Caki2 (cell line): ENCODE measurements at places on chromosomes 13 and 19.
A peak's percentile ranks its signal among the peaks of the same experiment; 100 is the strongest.

DNA sequence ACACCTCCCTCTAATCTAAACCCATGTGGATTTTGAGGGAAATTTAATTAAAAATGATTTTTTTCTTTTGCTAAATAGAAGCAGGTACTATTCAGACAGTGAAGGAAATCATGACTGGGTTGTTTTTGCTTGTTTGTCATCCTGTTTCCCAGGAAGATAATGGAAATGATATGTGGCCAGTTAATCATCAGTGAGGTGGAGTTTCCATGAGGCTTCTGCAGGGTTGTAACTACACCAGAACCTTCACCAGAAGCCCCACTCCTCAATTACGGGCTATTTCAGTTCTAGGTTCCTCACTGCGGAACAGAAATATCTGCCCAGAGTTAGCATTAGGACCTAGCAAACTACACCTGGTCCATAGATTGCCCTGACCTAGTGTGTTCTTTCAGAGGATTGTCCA, 394.0 kb downstream of the DLEU7 start:
- peak; percentile 16 for DNase-seq

GRCh38 chr19:34430738-34431625, 2.8 kb downstream of the UBA2 start:
- DNase-seq: peak; percentile 37

DNA sequence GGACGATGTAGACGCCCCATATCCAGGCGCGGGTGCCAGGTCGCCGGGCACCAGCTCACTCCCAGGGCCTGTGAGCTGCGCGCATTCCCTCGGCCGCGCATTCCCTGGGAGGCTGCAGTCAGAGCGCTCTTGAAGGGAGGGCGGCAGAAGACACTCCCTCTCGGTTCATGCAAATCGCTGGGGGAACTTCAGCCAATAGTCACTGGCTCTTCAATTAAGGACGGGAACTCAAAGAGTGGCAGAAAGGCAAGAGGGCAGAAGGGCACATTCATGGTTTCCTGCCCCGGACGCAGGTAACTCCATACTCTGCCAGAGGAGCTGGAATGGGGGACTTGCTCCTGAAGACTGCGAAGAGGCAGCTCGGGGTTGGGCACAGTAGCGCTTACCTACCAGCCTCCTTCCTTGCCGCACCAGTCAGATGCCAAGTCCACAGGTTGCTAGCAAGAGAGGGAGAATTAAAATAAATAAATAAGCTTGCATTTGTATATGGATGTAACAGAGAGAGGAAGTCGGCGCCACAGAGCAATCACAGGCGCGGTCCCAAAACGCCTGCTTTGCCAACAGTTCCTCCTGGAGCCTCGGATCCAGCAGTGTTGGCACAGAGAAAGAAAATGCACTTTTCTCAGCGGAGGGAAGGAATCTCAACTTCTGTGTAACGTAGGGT, 459 bp downstream of the PCDH20 start:
- peak; percentile 83 for DNase-seq

DNA sequence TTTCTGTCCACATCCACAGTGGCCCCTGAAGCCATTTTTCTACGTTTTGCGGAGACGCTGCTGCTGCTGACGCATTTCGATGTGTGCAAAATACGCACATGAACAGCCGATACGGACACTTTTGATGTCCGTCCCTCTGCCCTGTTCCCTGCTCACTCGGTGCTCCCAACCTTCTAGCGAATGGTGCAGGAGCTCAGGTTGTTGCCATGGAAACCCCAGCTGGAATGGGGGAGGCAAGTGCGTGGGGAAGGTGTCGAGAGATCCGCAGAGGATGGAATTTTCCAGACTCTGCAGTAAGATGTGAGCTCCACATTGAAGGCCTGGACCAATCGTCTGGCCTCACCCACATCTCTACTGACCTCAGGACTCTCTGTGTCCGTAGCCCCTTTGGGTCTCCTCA, 109.2 kb upstream of the USP29 start:
- no peak for DNase-seq

DNA sequence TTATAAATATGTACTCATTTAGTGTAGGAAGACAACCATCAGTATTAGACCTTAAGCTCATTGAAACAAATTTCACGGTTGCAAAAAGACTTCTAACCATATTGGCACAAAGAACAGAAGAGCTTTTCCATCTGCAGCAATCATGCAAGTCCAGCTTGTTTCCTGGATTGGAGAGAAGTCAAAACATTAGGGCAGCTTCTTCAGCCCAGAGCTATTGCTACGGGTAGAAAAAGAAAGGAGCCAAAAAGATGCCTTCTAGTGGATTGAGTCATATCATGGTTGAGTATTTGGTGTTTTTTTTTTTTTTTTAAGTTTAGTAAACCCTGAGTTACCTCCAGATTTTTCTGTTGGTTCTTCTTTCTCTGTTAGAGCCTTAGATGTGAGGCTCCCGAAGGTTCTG, 99.8 kb downstream of the WDFY2 start:
- no peak for DNase-seq

DNA sequence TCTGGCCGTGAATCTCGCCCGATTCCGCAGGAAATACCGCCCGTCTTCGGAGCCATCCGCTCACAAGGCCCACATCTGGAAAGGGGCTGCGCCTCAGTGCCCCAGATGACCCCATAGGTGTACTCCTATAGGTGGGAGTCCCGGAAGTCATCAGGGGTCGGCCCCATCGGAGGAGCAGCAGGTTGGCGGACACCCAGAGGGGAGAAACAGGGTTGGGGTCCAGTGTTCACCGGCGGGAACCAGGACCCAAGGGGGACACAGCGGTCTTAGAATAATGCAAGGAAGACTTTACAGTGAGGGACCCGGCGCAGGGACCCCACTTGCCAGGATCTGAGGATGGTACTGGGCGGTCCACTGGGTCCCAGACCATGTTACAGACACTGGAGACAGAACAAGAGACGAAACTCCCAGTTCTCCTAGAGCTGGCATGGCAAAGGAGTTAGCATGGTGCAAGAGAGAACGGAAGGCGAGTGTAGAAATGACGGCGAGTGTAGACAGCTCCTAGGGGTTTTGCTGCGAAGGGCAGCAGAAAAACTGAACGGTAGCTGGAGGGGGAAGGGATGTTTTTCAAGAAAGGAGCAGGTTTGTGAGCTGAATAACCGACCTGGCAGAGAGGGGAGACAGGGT, 4.2 kb upstream of the RGL3 start:
- no peak for DNase-seq

DNA sequence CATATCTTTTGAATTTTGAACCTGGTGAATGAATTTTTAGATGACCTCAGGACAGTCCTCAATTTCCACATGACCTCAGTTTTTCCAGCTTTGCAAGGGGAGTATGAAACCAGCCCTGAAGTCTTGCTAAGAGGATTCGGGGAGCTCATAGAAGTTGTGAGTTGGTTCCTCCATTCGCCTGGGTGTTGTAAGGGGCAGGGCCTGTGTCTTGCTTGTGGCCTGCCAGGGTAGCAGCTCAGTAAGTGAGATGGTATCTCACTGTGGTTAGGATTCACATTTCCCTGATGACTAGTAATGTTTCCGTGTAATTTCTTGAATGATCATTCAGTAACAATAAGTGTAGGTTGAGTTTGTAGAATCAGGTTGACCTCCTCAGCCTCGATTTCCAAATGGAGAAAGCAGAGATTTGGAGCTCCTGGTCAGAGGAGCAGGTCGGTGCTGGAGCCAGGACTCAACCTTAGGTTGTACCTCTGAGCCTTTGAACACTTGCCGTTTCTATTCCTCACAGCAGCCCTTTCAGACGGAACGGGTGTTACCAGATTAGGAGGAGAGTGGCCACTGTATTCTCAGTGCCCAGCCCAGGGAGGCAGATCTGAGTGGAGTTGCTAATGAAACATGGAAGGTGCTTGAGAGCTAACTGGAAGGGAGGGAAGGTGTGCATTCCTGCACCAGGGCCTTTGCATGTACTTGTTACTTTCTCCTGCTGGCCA, 14.6 kb downstream of the NACC1 start:
- no peak for DNase-seq

- DNase-seq: peak; percentile 60
Observed at GRCh38 chr19:18160971-18161635, 8.1 kb downstream of the PIK3R2 start.

- DNase-seq: no peak
Observed at GRCh38 chr13:101783554-101783953, 331.1 kb downstream of the ITGBL1 start.

DNA sequence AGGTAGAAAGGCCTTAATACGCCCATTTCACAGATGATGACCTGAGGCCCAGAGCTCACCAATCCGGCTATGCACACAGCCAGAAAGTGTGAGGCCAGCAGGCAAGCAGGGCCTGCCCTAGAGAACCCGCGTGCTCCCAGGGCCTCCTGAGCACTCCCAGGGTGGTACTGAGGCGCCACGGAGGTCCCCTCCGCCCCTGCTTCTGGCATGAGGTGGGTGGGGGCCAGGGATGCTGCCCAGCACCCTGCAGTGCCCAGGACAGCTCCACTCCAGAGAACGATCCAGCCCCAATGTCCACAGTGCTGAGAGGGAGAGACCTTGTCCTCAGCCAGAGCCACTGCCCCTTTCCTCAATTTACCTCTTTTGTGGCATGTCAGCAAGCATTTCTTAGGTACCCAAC, 13.9 kb downstream of the SGTA start:
- no peak for DNase-seq

DNA sequence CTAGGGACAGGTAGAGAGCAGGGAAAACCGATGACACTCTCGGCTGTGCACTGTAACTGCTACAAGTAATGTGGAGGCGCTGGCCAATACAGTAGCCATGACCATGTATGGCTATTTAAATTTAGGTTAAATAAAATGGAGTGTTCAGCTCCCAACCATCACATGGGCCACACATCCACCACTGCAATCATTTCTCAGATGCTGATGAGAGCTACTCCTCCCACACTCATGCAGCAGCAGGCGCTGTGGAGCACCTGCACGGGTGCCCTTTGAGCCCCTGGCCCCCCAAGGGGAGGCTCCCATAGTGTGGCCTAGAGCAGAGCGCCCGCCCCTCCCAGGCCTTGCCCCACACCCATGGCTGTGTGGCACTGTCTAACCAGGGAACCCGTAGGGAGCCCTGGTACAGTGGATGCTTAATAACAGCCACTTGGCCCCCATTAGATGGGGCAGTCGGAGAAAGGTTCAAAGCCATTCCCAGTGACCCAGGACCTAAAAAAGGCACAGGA, 6.0 kb downstream of the ACP4 start:
- no peak for DNase-seq

DNA sequence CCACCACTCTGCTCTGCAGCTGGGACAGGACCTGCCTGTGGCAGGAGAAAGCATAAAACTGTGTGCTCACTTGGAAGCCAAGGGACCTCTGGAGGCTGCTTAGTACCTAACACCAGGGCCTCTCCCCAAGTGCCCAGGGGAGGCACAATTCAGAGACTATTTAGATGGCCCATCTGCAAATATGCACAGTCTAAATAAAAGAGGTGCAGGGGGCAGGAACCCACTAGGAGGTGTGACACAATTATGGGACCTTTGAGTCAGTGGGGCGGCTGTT, 32.6 kb upstream of the EPHX3 start:
- DNase-seq: no peak

GRCh38 chr13:28251466-28251865, 113.1 kb downstream of the PAN3 start:
- DNase-seq: no peak

DNA sequence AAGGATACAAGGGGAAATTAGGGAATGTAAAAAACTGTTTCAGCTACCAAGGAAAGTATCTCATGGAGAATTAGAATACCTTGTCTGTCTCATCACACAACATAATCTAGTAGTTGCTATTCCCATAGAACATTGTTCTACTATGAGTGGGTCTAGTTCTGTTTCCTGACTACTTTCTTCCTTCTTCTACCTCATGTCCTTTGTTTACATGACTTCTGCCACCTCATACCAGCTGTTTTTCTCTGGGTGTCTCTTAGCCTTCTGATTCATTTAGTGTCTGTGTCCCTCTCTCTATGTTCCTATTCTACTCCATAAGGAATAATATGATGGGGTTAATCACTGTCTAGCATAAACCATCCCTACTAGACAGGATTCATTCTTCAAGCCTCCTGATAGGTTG, 887.3 kb downstream of the DIAPH3 start:
- DNase-seq: no peak

- no peak for DNase-seq
Observed at GRCh38 chr19:41416194-41416674, 10.9 kb downstream of the B3GNT8 start.

DNA sequence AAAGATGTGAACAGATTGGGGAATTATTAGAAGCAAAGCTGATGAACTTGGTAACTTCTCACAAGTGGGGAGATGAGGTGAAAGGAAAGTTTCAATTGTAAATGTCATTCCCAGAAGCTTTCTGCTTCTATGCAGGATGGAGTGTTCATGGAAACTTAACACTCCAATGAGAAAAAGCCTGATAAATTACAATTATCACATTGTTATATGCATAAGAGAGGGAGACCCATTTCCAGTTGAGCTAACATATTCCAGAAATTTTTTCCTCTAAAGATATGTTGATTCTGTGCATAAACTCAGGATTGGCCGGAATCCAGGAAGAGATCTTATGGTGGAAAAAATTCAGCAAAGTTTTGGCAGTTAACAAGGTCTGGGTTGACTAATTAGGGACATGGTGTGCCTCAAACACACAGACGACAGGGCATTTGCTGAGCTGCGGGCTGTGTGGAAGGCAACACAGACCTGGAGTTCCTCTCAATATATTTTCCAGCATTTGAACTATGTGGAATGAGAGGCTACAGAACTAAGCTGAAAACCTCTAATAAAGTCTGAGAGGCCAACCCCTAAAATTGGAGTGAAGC, 64.9 kb upstream of the FGF14 start:
- no peak for DNase-seq

DNA sequence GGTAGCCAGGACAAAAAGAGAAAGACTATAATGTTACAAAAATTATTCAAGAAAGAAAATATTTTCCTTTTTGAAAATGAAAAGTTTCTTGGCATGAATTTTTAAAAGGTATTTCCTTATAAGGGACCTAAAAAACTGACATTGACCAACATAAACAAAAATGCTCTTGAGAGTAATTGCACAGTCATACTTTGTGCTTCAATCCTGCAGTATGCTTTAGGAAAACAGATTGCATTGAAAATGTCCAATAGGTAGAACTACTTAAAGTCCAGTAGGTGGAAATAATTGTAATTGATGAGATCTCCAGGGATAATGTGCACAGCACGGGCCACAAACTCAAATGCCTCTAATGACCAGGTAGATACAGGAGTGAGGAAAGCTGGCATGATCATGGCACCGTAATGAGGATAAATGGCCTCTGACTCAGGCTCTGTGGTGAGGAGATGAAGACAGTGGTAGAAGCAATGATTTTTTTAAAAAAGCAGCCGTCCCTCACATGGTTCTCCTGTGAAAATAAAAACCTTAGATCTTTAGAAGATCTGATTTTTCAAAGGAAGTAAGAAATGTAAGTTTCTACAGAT, 278.0 kb downstream of the ITGBL1 start:
- no peak for DNase-seq
